ENCODE measurements at places on chromosomes 3 and 15.

DNA sequence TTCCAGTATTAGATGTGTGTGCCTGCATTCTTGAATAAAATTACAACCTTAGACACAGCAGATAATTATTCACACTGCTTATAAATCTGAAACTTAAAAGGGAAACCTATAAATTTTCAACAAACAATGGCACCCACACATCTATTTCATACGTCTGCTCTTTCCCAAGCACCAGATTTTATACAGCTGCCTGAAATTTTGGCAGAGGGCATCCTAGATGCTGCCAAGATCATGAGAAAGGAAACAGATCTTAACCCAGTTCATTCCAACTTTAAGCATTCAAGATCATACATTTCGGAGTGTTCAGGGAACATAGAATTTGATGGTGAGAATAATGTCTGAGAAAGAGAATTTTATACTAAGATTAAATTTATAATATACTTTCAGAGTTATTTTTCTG is 53.1 kb downstream of the CLDN1 start:
- DNase-seq: no peak

DNA sequence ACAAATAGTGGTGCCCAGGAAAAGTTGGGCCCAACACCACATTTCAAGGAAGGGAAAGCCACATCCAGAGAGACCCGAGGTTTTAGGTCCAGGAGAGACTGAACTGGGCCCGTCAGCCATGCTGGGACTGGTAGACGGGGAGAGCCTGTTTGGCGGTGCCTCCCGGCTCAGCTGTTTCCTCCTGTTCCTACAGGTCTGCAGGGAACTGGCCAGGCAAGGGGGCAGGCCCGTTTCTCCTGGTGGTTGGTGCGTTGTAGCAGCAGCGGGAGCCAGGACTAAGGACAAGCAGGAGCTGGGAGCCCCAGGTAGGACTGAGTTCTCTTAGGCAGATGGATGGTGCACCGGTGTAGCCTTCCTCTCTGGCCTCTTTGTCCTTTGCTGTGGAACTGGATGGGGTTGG is 3.9 kb downstream of the PRKCD start:
- DNase-seq: no peak

GRCh38 chr3:150727653-150728502 is 24.2 kb upstream of the ERICH6 start:
- DNase-seq: no peak

DNA sequence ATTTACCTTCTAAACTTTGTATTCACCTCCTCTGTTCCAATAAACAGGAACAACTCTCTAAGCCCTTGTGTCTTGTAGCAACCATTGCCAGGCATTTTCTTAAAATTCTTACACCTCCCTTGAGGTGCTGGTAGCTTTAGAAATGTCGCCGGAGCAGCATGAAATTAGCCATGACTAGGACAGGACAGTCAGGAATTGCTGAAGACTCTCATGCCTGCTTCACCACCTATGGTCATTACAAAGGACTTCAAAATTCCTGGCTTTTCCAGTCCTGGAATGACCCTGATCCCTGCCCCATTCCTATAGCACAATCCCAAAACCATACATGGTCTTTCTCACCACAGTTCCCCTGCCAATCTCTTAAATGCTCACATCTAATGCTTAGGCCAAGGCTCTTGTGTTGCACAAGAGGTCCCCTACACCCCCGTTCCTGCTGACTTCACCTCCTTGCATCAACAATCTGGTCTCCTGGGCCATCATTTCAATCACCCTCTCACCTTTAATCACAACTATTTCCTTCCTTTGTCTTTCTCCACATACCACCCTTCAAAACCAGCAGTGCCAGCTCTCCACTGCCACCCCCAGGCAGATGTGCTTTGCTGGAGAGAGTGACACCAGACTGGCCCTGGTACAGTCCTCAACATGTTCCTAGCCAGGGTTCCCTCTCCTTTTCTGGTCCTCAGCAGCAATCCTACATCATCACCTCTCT is 113.2 kb upstream of the TJP1 start:
- peak; percentile 1 for DNase-seq

- DNase-seq: no peak
Observed at GRCh38 chr15:51793521-51794305, 35.7 kb upstream of the TMOD3 start.

GRCh38 chr3:130576375-130577266 is 59.6 kb downstream of the COL6A6 start:
- no peak for DNase-seq

DNA sequence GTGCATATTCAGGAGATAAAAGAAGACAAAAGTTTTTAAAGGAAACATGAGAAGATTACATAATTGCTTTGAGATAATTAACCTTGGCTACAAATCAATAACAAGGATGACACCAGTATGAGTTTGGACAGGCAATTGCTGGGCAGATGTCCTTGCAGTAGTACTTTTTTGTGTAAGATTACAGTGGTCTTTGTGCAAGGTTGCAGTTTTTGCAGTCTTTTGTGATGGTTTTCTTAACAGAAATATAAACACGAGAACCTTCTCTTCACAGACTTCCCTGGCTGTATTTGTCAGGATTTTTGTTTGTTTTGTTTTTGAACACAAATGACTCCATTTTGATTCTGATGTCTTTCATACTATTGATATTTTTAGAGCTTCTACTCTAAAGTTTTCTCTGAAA is 128.3 kb upstream of the ALCAM start:
- DNase-seq: no peak

DNA sequence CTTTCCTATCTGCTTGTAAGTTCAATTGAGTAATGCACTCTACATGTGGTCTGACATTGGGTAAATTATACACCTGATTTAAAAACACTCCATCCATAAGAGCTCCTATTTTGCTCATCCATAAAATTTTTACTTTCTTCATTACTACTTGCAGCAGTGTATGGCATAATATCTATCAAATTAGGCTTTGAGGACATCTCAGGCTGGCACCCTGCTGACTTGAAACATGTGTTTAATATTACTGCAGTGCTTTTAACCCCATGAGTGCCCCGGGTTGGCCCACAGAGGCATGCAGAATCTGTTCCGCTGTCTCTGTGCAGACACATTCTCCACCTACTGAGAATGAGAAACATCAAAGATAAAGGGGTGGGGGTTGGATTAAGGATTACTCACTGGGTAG is 249.9 kb upstream of the DNAJC19 start:
- DNase-seq: no peak

DNA sequence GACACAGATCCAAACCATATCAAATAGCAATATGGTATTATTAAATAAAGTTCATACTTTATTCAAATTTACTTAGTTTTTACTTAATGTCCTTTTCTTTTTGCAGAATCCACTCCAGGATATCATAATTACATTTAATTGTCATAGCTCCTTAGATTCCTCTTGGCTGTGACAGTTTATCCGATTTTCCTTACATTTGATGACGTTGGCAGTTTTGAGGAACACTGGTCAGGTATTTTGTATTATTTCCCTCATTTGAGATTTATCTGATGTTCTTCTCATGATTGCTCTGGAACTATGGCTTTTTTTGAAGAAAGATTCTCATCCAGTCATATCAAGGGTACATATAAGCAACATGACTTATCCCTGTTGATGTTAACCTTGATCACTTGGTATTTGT is 198.3 kb upstream of the STAC start:
- no peak for DNase-seq

DNA sequence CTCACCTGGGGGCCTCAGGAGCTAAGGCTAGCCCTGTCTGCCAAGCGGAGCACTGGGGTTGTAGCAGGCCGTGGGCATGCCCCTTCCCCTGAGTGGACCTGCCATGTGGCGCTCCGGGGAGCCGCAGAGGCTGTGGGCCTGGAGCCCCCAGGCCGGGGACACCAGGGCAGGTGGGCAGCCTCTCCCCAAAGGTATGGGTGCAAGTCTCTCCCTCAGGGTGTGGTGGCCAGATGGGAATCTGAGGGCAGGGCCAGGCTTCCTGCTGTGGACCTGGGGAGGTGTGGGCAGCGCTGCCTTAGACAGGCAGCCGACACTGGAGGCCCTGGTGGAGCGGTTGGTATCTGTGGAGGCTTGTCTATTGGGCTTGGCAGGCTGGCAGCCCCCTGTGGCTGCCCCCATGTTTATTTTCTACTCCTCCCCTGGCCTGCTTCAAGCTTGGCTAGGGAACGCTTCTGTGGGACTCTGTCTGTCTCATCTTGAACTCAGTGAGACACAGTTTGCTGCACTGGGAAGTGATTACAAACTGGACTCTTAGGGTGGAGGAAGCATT is 5.9 kb downstream of the ACVR2B start:
- no peak for DNase-seq

DNA sequence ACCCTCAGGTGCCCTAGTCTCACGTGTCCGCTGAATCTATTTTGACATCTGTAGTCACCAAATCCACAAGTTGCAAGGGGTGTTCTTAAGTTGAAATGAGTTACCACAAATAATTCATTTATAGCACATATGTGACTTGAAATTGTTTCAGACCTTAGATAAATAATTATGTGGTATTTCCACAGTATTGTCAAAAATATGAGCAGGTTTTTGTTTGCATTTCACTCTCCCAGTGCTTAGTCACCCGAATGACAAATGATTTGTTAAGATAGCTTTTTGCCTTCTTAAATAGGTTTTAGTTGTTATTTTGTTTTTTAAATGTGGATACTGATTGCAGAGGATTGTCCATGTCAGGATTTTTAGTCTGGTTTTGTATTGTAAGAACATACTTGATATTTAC is 2.6 kb downstream of the MFSD1 start:
- DNase-seq: no peak

- no peak for DNase-seq
Observed at GRCh38 chr15:100881573-100882336, 2.1 kb downstream of the ALDH1A3 start.

DNA sequence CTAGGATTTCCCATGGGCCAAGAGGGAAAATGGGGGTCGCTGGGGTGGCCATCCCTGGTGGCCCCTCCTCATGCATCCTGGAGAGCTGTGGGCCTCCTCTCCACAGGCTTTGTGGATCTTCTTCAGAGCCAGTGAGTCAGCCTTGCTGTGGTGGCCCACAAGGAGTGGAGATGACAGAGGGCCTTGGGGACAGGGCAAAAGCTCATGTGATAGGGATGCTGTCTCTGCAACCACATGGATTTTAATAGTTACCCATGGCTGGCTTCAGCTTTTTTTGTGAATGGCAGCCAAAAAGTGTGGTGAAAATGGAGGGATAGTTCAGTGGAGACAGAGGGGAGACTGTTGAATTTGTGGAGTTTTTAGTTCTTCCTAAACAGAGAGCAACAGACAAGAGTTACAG is 1.2 kb downstream of the TF start:
- DNase-seq: no peak

DNA sequence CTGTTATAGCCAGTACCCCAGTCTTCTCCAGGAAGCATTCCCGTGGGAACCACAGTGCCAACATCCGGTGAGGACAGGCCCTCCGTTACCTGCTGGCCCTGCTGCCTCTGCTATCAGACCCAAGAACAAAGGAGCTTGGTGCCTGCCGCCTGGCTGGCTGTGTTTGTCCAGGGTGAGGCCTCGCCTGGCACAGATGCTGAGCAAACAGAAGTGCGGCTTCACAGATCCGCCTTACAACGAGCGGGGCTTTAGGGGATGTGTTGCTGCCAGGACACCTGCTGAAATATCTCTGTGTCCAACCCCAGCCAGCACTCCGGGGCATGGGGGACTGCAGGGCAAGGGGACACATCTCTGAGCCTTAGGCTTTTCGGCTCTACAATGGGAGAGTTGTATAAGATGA is 2.2 kb upstream of the EPHB3 start:
- DNase-seq: no peak

DNA sequence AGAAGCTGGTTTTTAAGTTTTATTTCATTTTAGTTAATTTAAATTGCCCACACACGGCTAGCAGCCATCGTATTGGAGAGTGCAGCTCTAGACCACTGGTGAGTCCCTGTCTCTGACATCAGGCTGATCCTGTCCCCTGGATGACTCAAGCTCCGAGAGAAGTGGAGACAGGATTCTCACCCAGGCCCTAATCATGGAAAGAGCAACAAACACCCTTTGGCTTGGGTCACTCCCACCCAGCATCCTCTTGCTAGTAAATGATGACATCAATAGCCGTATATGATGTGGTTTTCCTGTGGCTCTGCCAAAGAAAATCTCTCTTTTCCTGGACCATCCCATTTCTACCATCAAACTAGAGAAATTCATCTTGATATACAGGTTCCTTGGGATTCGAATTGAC is 182.2 kb downstream of the NTRK3 start:
- DNase-seq: no peak

- DNase-seq: peak; percentile 61
Observed at GRCh38 chr3:102225407-102226132, 209.2 kb upstream of the ZPLD1 start.

DNA sequence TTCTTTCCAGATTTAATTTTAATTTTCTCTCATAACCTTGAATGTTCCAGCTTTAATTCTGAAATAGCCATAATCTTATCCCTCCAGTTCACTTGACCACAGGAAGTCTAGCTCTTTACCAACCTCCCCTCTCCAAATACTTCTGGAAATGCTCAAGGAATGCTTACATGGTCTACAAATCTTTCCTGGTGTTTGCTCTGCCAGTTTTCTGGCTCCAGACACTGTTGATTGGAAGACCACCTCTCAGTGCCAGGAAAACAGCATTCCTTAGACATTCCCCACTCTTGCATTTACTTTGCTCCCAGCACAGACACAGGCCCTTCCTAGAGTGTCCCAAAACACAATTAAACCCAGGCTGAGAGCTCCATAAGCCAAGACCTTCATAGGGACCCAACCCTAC is 98.6 kb downstream of the MESD start:
- DNase-seq: no peak

- DNase-seq: no peak
Observed at GRCh38 chr3:188082450-188082849, 71.5 kb upstream of the LPP start.

DNA sequence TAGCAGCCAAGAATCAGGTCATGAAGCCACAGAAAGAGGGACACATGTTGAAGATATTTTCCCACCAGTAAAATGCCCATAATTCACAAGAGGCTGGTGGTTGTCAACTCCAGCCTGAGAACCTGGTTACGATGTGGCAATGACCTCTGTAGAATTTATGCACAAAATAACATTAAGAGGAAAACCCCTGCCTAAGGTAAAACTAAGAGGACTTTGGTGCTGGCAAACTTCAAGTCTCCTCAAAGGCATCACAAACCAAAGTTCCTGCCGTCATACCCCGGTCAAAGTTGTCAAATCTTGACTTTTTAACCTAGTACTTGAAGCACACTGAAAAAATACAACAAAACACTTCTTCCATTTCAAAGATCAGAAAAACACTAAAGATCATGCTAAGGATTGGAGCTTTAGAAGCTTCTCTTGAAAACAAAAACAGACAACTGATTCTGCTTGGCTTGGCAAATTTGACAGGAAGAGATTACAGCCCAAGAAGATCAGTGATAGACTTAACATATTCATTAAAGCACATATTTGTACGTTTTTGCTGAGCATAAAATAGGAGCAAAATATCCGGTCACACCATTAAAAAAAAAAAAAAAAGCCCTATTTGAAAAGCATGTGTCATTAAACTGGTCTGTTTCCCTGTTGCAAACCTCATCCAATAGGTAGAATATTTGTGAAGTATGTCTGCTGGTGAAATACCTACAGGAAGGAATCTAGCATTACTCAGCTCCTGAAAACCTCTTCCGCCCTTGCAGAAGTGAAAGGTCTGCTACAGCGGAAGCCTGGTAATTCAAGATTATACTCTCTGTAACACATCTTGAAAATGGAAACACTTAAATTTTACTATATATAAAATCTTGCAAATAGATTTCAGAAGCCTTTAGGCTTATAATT is 22.8 kb downstream of the EIF4E3 start:
- DNase-seq: no peak

Measured in OCI-LY7 (cell line).